Activated CD4-positive, alpha-beta memory T cell treated with anti-CD3 and anti-CD28 coated beads for 36 hours (primary cell): ENCODE measurements at places on chromosomes 6 and 20. TPM values are rescaled to one million over a fixed set of nuclear protein-coding genes. Genes with fewer than 3 reads are reported as not detected.

The PKHD1 gene
- not detected for total RNA-seq

The ULBP1 gene
- total RNA-seq: 2.2 TPM

The CNR1 gene
- not detected for total RNA-seq

The THBD gene
- total RNA-seq: not detected

The KCNG1 gene
- 2.1 TPM for total RNA-seq

The OPRM1 gene
- total RNA-seq: not detected

The TSPYL4 gene
- total RNA-seq: 10.5 TPM

The RGS17 gene
- not detected for total RNA-seq
